CD8-positive, alpha-beta memory T cell (primary cell): ENCODE measurements at places on chromosomes 16 and 17. TPM values are rescaled to one million over a fixed set of nuclear protein-coding genes. Genes with fewer than 3 reads are reported as not detected.

- no peaks in the 10 kb centered on the region for H3K36me3 ChIP-seq
- peaks cover 21% of the 10 kb centered on the region for H3K4me1 ChIP-seq
- no peak overlapping the region for H3K27ac ChIP-seq
- peak; percentile 77 for DNase-seq
- H3K27me3 ChIP-seq, result no peaks in the 10 kb centered on the region
Measured at GRCh38 chr17:77645072-77646045, 313.1 kb upstream of the TNRC6C start.

- H3K4me1 ChIP-seq, result no peaks in the 10 kb centered on the region
- H3K27ac ChIP-seq, result no peak overlapping the region
- no peaks in the 10 kb centered on the region for H3K36me3 ChIP-seq
Measured at GRCh38 chr16:14132696-14133048, 61.6 kb downstream of the MRTFB start.

DNA sequence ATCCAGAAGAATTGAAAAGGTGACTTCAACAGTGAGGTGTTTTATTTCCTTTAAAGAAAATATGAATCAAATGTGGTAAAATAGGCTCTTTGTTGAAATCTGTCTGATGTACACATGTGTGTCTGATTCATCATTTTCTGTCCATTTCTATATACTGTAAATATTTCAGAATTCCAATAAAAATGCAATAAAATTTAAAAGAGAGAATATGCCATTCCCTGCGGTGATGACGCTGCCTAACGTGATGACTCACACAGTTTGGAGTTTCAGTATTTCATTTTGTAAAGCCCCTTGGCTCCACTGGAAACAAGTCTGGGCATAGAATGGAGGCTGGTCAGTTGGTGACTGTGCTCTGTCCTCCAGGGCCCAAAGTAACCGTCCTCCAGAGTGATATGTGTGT, 482.5 kb upstream of the CDH5 start:
- no peaks in the 10 kb centered on the region for H3K36me3 ChIP-seq
- H3K4me3 ChIP-seq, result no peak overlapping the region
- no peak for DNase-seq
- H3K27me3 ChIP-seq, result no peaks in the 10 kb centered on the region

- DNase-seq, result no peak
- no peaks in the 10 kb centered on the region for H3K36me3 ChIP-seq
- H3K27me3 ChIP-seq, result no peaks in the 10 kb centered on the region
- H3K4me1 ChIP-seq, result no peaks in the 10 kb centered on the region
Measured at GRCh38 chr17:13827118-13827517, 225.4 kb upstream of the HS3ST3A1 start.

- DNase-seq, result no peak
- H3K27ac ChIP-seq, result peak overlapping the region; percentile 82
- no peaks in the 10 kb centered on the region for H3K27me3 ChIP-seq
- peaks cover 31% of the 10 kb centered on the region for H3K4me1 ChIP-seq
- peak overlapping the region; percentile 67 for H3K4me3 ChIP-seq
Measured at GRCh38 chr16:719815-720446, 1.0 kb upstream of the ANTKMT start.

GRCh38 chr17:47622180-47622549, 27.6 kb upstream of the KPNB1 start:
- H3K4me3 ChIP-seq, result no peak overlapping the region
- H3K4me1 ChIP-seq, result no peaks in the 10 kb centered on the region
- peaks cover 27% of the 10 kb centered on the region for H3K36me3 ChIP-seq
- no peak for DNase-seq
- no peak overlapping the region for H3K27ac ChIP-seq

GRCh38 chr16:51034481-51035109, 116.5 kb downstream of the SALL1 start:
- no peaks in the 10 kb centered on the region for H3K27me3 ChIP-seq
- H3K36me3 ChIP-seq, result no peaks in the 10 kb centered on the region
- no peak overlapping the region for H3K4me3 ChIP-seq

DNA sequence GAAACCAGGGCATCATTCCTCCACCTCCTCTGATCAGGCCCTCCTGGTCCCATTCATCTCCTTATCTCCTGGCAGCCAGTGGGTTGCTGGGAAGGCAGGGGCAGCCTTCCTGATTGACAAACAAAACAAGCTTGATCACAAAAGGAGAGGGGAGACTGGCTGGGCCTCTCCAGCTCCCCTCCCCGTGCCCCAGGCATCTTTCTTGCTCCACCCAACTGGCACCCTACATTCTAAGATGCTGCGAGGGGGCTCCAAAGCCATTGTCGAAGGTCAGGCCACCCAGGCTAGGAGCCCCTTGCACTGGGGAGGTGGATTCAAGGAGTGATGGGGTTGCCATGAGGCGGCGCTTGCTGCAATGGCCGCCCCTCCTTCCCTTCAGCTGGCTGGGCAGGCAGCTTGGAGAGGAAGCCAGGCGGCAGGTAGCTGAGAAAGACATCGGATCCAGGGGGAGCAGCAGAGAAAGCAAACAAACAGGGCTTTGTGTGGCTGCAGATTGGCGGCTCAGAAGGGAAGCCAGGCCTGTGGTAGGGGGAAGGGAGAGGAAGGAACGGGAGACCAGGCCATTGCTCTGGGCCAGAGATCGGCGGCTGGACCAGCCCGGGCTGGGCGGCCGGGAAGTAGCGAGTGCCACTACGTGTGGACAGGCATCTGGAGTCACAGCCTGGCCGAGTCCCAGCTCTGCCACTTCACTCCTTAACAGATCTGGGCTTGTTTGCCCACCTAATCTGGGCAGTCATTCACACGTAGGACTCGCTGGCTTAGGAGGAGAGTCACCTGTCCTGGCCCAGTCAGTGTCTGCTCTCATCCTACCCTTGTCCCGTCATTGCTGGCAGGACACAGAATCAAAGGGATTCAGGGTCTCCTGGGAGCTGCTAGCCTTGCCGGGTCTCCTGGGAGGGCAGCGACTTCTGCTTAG, 12.3 kb downstream of the RAI1 start:
- peak; percentile 51 for DNase-seq
- peak overlapping the region; percentile 38 for H3K4me3 ChIP-seq
- peaks cover 54% of the 10 kb centered on the region for H3K4me1 ChIP-seq
- no peaks in the 10 kb centered on the region for H3K27me3 ChIP-seq
- H3K36me3 ChIP-seq, result no peaks in the 10 kb centered on the region

DNA sequence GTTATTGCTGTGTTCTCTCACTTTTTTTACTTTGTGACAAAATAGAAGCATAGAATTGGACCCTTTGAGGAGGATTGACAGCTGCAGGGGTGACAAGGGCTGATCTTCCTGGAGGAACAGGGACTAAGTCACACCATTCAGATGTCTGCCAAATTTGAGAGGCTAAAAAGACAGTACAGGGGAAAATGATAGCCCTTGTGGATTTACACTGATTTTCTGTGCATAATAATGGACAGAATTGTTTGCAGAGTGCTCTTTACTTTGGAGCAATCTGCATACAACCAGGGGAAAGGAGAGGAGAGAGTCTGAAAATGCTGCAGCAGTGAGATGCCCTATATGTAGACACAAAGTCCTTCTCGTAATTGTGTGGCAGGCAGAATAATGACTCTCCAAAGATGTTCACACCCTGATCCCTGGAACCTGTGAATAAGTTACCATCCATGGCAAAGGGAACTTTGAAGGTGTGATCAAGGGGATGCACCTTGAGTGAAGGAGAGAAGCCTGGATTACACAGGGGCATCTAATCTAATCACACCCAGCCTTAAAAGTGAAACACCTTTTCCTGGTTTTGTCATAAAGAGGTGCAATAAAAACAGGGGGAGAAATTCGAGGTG, 221.4 kb upstream of the CPHXL start:
- H3K36me3 ChIP-seq, result no peaks in the 10 kb centered on the region
- DNase-seq, result no peak

- no peak for DNase-seq
- no peaks in the 10 kb centered on the region for H3K36me3 ChIP-seq
- no peak overlapping the region for H3K4me3 ChIP-seq
- no peak overlapping the region for H3K27ac ChIP-seq
Measured at GRCh38 chr17:66511135-66511534, 208.7 kb downstream of the PRKCA start.

DNA sequence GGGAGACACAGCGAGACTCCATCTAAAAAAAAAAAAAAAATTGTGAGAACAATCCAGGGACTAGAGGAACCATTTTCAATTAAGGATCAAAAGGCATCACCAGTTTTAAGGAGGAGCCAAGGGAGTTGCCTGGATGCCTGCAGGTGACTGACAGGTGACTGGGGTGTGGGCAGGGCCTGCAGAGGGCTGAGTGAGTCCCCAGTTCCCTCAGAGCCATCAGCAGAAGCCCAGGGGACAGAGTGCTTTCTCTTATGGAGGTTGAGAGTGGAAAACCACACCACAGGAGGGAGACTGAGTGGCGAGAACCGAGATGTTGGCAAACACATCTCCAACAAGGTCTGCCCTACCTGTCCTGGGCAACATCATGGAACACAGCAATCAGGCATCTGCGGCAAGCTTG, 27.1 kb upstream of the CREBBP start:
- no peak overlapping the region for H3K4me3 ChIP-seq
- no peak for DNase-seq
- H3K4me1 ChIP-seq, result no peaks in the 10 kb centered on the region
- H3K27ac ChIP-seq, result no peak overlapping the region
- no peaks in the 10 kb centered on the region for H3K27me3 ChIP-seq
- no peaks in the 10 kb centered on the region for H3K36me3 ChIP-seq

GRCh38 chr16:28845293-28845692, 855 bp downstream of the TUFM start:
- peaks cover 26% of the 10 kb centered on the region for H3K4me1 ChIP-seq
- H3K27me3 ChIP-seq, result no peaks in the 10 kb centered on the region
- peaks cover 27% of the 10 kb centered on the region for H3K36me3 ChIP-seq
- H3K27ac ChIP-seq, result peak overlapping the region; percentile 79
- no peak for DNase-seq

GRCh38 chr16:14056970-14057369, 14.1 kb upstream of the MRTFB start:
- no peaks in the 10 kb centered on the region for H3K27me3 ChIP-seq
- H3K36me3 ChIP-seq, result no peaks in the 10 kb centered on the region
- H3K4me3 ChIP-seq, result no peak overlapping the region
- no peak for DNase-seq
- H3K27ac ChIP-seq, result no peak overlapping the region

- H3K27ac ChIP-seq, result no peak overlapping the region
- H3K36me3 ChIP-seq, result no peaks in the 10 kb centered on the region
- no peaks in the 10 kb centered on the region for H3K27me3 ChIP-seq
- H3K4me1 ChIP-seq, result peaks cover 36% of the 10 kb centered on the region
Measured at GRCh38 chr17:29151567-29151966, 28.6 kb downstream of the MYO18A start.

GRCh38 chr17:17638467-17638866, 42.8 kb upstream of the RAI1 start:
- no peak for DNase-seq
- H3K27me3 ChIP-seq, result no peaks in the 10 kb centered on the region
- H3K27ac ChIP-seq, result no peak overlapping the region
- H3K4me1 ChIP-seq, result no peaks in the 10 kb centered on the region
- no peaks in the 10 kb centered on the region for H3K36me3 ChIP-seq

DNA sequence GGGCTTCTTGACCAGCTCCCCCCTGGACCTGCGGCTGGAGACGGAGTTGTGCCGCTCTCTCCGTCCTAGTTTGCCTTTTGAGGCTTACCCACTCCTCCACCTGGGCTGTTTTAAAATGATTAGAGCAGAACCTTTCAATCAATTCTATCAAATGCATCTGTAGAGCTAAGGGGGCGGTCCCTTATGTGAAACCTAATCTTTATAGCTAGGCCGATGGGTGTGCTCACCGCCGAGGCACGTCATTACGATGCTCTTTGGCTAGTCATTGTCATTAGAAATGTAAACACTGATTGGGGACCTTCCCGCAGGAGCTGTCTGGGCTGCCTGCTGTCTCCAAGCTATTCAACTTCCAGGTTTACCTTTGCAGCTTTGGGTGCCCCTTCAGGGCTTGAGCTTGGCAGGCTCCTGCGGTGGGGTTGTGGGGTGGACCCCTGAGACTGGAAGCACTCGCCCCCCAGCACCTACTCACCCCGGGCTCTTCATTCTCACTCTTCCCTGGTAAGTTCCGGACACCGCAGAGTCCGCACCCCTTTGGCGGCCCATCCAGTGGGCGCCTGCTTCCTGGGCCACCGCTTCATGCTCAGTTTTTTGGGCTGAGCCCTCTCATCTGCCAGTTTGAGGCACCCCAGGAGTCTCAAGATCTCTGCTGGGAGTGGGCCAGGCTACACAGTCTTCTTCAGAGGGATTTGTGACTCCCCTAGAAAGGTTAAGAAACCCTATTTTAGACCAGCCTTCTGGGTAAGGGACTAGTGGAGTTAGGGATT, 20.9 kb upstream of the IL17C start:
- no peaks in the 10 kb centered on the region for H3K27me3 ChIP-seq
- DNase-seq, result no peak
- H3K4me1 ChIP-seq, result peaks cover 36% of the 10 kb centered on the region
- H3K4me3 ChIP-seq, result no peak overlapping the region

DNA sequence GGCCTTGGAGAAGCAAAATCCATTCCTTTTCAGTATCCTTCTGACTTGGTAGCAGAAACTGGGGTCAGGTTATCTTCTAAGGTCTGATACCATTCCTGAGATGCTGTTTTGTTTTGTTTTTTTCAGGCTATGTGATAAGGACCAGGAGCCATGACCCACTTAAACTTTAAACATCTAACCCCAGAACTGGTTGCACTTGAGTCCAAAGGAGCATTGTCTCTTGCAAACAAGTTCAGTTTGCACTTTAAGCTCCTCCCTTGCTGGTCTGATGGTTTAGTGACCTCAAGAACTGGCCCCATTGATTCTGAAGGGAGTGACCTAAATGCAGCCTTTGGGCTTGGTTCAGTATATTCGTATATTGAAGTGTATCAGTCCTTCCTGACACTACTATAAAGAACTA, 75.2 kb downstream of the ERCC4 start:
- no peak for DNase-seq
- H3K27ac ChIP-seq, result no peak overlapping the region
- H3K27me3 ChIP-seq, result no peaks in the 10 kb centered on the region
- no peaks in the 10 kb centered on the region for H3K4me1 ChIP-seq
- H3K4me3 ChIP-seq, result no peak overlapping the region

DNA sequence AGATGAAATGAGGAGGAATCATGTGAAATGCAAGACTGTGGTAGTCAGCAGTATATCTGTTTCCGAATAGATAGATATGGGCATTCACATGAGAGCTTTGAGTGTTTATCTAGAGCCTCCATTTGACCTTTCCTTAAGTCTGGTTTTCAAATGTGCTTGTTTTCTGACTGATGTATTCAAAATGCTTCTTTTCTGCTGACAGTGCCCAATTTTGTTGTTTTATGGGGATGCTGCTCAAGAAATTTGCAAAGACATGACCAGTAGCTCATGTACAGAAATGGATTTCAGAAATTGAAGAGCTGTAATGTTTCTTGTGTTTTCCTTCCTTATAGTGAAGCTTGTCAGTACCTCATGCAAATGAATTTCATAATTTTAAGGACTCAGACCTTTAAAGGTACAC, 903.4 kb upstream of the CDH8 start:
- no peaks in the 10 kb centered on the region for H3K4me1 ChIP-seq
- no peaks in the 10 kb centered on the region for H3K27me3 ChIP-seq
- H3K36me3 ChIP-seq, result no peaks in the 10 kb centered on the region
- H3K4me3 ChIP-seq, result no peak overlapping the region
- no peak for DNase-seq

The TRAPPC2L gene
- total RNA-seq, result 90.0 TPM

The SGF29 gene
- 39.8 TPM for total RNA-seq

The KRT39 gene
- not detected for total RNA-seq

The CDRT4 gene
- 1.8 TPM for total RNA-seq

The DHX40 gene
- total RNA-seq, result 22.3 TPM

The EME1 gene
- 24.8 TPM for total RNA-seq

The TAC4 gene
- not detected for total RNA-seq

The HASPIN gene
- total RNA-seq, result 16.6 TPM

The PIMREG gene
- total RNA-seq, result 1.6 TPM

The OSGIN1 gene
- 0.86 TPM for total RNA-seq

The GAA gene
- 30.5 TPM for total RNA-seq

The APRT gene
- total RNA-seq, result 348 TPM

The KRT40 gene
- not detected for total RNA-seq

The MT1G gene
- 46.8 TPM for total RNA-seq

The KCNG4 gene
- total RNA-seq, result not detected

The TP53TG3 gene
- not detected for total RNA-seq

The HBQ1 gene
- not detected for total RNA-seq
